ENCODE measurements at places on chromosomes 12 and 14.

DNA sequence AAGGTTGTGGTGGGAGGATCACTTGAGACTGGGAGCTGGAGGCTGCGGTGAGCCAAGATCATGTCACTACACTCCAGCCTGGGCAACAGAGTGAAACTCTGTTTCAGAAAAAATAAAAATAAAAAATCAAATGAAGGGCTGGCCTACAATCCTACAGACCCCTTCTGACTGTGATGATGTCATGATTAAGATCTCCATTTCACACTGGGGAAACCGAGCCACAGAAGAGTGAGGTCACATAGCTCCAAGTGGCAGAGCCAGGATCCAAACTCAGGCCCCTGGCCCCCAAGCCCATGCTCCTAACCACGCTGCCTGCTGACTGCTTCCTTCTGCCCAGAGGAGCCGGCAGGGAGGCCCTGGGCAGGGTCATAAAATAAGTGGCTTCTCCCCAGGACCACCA, 258.0 kb upstream of the FKBP4 start:
- DNase-seq, result no peak

- DNase-seq, result no peak
These were observed 8.6 kb downstream of the ISCU start for GRCh38 chr12:108570743-108571608.

- no peak for DNase-seq
These were observed 16.1 kb upstream of the GNG2 start for GRCh38 chr14:51844081-51844881.

- no peak for DNase-seq
These were observed 3.0 kb upstream of the DHRS4 start for GRCh38 chr14:23950411-23951135.

- DNase-seq, result no peak
These were observed 21.0 kb upstream of the SNX6 start for GRCh38 chr14:34650786-34651584.

- no peak for DNase-seq
These were observed 20.7 kb downstream of the DTX1 start for GRCh38 chr12:113077057-113077858.

GRCh38 chr12:47818007-47818376, 1.7 kb downstream of the HDAC7 start:
- DNase-seq, result no peak

- no peak for DNase-seq
These were observed 276.4 kb downstream of the DPF3 start for GRCh38 chr14:72617391-72618031.

GRCh38 chr12:130529781-130530180, 186.3 kb downstream of the RIMBP2 start:
- DNase-seq, result no peak

DNA sequence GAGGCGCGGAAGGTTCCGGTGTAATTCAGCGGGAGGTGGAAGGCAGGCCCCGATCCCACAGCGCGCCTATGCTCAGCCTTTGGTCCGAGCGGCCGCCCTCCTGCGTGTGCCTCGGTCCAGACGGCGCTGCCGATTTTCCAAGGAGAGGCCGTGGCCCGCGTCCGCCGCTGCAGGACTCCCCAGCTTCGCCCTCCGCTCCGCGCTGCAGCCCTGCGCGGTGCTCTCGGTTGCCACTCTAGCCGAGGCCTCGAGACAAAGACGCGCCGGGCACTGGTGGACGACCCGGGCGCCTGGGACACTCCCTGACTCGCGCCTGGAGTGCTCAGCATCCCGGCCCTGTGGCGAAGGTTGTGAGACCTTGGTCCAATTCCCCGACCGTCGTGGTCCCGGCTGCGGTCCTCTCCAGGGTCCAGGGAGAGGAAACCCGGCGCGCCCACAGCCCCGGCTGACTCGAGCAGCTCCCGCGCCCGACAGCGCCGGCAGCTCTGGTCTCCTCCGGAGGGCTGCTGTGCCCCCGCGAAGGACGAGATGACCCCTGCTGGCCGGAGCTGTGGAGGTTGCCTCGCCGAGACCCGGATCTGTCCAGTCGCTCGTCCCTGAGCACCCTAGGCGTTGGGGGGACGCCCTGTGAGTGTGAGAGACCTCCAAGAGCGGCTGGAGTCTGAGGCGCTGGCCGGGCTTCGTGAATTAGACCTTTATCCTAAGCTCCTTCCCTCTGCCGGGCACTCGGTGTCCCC, 6.5 kb downstream of the HOXC12 start:
- DNase-seq, result no peak

GRCh38 chr12:124678421-124678893, 111.0 kb upstream of the NCOR2 start:
- DNase-seq, result no peak

DNA sequence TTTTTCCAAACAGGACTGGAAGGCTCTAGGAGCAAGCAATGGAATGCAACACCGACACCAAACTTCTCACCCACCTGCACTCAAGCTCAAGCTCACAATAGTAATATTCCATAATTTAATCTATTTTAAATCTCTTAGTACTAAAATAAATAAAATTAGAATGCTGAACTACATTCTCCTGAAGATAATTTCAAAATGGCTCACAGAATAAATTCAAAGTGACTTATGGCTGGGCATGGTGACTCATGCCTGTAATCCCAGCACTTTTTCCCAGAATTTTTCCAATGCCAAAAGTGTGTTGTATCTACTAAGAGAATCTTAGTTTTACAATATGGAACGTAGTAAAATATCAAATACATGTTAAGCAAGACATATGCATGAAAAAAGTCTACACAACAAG, 31.5 kb downstream of the DUSP16 start:
- no peak for DNase-seq

- DNase-seq, result no peak
These were observed 131.4 kb upstream of the ARHGAP5 start for GRCh38 chr14:31945701-31946100.

GRCh38 chr12:47844264-47845019, 24.7 kb upstream of the HDAC7 start:
- DNase-seq, result no peak

DNA sequence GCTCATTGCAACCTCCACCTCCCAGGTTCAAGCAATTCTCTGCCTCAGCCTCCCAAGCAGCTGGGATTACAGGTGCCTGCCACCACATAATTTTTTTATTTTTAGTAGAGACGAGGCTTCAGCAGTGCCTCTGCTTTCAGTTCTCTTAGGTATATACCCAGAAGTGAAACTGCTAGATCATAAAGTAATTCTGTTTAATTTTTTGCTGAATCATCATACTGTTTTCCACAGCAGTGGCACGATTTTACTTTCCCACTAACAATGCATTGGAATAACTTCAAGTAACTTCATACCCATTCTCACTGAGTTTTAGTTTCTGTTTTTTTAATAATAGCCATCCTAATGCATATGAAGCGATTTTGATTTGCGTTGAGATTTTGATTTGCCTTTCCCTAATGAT, 148.0 kb upstream of the G2E3 start:
- no peak for DNase-seq

GRCh38 chr12:56728139-56728861, 3.2 kb upstream of the NACA start:
- peak; percentile 27 for DNase-seq

- no peak for DNase-seq
These were observed 8.7 kb upstream of the GPR132 start for GRCh38 chr14:105073720-105074600.

GRCh38 chr14:91207008-91207407, 37.5 kb downstream of the GPR68 start:
- DNase-seq, result no peak

- DNase-seq, result no peak
These were observed 30.5 kb downstream of the EP400 start for GRCh38 chr12:131980263-131980662.

DNA sequence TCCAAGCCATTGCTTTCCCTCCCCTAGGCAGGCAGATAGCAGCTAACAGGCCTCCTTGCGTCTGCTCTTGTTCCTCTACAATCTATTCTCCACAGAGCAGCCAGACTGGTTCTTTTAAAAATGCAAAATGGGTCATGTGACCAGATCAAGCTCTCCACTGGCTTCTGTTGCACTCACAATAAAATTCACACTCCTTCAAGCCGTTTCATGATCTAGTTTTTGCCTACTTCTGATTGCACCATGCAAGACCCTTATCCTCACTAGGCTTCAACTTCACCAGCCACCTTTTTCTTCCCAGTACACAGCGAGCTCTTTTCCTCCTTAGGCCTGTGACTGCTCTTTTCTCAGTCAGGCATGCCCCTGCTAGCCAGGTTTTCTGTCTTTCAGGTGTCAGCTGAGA, 6.1 kb upstream of the KRAS start:
- DNase-seq, result no peak

DNA sequence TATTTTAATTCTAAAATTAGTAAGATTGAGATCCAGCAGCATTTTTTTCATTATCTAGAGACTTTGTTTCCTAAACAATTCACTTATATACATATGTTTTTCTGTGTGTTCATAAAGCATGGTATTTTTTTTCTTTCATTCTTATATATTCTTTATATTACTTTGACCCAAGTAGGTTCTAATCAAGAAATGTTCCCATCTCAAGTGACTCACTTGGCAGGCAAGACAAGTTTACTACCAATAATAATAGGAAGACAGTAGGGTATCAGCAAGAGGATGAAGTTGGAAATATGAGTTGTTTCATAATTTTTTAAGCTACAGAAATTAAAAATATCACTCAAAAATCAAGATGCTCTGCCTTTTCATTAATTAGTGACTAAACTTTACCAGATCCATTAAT, 613.4 kb upstream of the ATP2B1 start:
- no peak for DNase-seq

All from activated effector memory CD4-positive, alpha-beta T cell treated with anti-CD3 and anti-CD28 coated beads, Interleukin-2, amount 50 U/mL, for 16 hours (primary cell).